Omental fat pad (tissue), 4 donors: ENCODE measurements at places on chromosomes 3 and 15.

- no peak for DNase-seq
Observed at GRCh38 chr3:37221407-37221806, 47.0 kb upstream of the LRRFIP2 start.

DNA sequence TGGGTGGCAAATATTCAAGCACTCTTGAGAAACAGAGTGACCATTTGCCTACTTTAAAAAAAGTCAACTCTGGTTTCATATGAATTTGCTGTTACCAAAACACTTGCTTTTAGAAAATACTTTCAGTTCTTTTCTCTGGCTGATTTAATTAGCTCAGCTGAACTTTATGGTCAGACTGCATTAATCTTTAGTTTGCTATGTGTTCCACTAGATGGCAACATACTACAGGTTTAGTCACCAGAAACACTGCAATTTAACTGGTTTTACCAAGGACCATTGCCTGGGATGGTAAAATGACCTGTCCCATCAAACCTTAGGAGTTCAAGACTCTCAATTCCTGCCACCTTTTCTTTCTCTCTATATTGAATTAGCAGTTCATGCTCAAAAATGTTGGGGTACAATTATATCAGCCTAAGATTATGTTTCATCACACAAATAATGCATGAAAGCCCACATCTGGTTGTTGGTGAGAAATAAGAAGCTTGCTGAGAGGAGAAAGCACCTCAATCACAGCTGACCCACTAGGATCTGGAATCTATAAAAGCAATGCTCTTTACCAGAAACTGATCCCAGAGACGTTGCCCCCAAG lies 14.2 kb downstream of the EIF4E3 start:
- DNase-seq, result no peak

DNA sequence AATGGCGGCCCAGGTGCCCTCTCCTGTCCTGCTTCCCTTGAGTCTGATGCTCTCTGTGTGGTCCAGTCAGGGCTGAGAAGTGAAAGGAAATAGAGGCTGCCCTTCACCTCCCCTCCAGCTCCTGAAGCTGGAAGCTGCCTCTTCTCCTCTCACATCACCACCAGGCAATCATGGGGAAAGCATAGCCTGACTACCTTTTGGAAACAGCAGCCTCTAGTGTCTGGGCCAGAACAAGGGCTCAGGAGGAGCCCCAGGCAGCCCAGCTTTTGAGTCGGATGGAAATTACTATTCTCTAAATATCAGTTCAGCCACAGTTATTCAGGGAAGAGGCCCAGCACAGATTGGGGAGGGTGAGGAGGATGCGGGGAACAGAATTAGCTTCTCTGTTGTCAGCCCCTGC lies 43.3 kb upstream of the CCDC174 start:
- DNase-seq, result no peak

DNA sequence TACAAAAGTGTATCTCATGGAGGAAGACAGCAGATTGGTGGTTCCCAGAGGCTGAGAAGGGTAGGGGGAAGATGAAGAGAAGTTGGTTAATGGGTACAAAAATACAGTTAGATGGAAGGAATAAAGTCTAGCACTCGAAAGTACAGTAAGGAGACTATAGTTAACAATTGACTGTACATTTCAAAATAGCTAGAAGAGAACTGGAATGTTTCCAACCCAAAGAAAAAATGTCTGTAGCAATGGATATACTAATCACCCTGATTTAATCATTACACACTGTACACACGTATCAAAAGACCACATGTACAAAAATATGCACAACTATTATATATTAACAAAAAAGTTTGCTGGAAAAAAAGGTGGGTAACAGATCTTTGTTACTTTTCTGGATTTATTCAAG lies 57.3 kb downstream of the THRB start:
- DNase-seq, result no peak

GRCh38 chr3:155548195-155548594 lies 196.7 kb downstream of the PLCH1 start:
- no peak for DNase-seq

- DNase-seq, result no peak
Observed at GRCh38 chr15:28191832-28192231, 92.7 kb upstream of the OCA2 start.

DNA sequence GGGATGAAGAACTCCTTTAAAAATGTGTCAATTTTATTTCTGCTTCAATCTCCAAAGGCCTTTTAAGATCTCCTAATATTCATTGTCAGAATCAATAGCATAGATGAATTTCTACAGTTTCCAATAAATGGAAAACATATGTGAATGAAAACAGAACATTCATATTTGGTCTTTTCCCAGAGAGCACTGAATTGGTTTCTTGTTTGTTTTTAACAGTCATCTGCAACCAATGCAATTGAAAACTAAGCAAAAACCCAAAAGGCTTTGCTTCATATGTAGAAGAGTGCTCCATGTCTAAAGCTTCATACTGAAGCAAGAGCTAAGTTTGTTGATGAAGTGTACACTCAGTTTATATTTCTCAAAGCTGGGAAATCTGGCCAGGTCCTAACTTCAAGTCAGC lies 426.5 kb upstream of the CDIN1 start:
- no peak for DNase-seq

DNA sequence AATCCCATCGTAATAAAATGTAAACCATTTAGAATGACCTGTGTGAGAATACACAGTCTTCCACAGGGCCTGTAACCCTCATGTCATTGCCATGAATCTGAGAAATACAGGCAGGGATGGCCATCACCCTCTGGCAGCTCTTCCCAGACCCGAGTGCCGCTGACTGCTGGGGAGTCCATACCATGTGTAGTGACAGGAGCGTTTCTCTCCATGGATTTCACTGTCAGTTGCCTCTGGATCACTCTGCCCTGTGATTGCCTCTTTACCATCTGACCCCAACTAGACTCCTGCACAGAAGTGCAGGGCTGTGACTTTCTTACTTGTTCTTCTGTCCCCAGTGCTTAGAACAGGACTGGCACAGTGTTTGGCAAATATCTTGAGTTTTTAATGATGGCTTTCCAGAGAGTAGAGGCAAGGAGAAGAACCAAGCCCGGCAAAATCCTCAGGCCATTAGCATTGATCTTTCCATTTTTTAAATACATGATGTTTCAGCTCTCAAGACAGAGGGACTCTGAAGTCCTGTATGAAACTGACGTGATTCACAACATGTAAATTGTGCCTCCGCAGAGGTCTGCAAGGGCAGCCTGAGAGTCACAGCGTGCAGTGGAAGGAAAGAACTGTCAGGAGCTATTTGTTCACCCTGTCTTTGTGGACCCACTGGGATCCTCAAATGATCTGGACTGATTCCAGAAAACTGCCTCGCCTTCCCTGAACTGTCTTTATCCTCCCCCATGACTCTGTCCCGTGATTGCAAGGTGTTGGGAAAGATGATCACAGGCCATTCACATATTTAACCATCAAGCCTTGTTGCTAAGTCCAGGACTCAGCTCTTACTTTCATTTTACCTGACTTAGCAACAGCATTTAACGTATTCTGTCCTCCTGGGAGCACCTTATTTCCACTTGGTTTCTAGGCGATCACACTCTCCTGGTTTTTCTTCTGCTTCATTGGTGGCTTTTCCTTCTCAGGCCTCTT lies 354.9 kb downstream of the EPHB1 start:
- no peak for DNase-seq

- no peak for DNase-seq
Observed at GRCh38 chr15:71715914-71716313, 94.4 kb upstream of the NR2E3 start.

- no peak for DNase-seq
Observed at GRCh38 chr15:63072023-63072650, 29.6 kb downstream of the TPM1 start.
